MCF 10A (cell line): ENCODE measurements at places on chromosomes 3 and 15. TPM values are rescaled to one million over a fixed set of nuclear protein-coding genes. Genes with fewer than 3 reads are reported as not detected.

GRCh38 chr15:27025481-27025966 lies 54.5 kb downstream of the GABRG3 start:
- DNase-seq = no peak

- DNase-seq = no peak
Observed at GRCh38 chr15:88989578-88989977, 76.4 kb upstream of the MFGE8 start.

GRCh38 chr3:117563063-117563462 lies 853.5 kb downstream of the TUSC7 start:
- no peak for DNase-seq

DNA sequence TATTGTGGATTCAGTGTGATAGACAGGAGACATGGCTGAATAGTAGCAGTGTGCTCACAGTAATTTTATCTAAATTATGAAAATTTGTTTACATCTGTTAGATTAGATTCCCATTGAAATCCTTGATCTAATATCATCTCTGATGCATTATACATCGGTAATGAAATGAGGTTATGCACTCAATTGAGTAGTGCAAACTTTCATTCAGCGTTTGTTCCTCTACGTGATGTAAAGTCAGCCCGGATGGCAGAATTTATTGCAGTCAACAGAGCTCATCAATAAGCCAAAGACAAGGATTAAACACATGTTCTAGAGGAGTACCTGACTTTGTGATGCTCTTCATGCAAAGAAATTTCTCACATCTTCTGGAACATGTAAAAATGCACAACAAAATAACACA lies 549.2 kb downstream of the GOLGA6L6 start:
- no peak for DNase-seq

GRCh38 chr3:3110749-3111361 lies 681 bp upstream of the IL5RA start:
- no peak for DNase-seq

- no peak for DNase-seq
Observed at GRCh38 chr3:37993067-37993455, 2.5 kb downstream of the VILL start.

DNA sequence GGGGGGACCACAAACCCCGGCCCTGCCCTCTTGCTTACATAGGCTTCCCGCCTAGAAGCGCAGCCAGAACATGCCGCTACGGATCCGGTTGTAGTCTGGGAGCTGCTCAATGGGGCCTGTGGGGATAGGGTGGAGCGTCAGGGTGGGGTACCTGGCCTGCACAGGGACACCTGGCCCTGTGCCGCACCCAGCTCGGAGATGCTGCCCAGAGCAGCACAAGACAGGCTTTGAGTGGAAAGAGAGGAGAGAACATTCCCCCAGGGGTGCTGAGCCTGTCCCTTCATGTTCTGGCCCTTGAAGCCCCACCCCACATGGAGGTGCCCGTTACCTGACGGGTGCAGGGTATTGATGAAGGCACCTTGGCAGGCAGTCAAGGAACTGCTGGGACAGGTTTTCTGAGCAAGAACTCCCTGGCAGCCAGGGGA lies 4.0 kb upstream of the COL7A1 start:
- peak; percentile 97 for DNase-seq

- DNase-seq = no peak
Observed at GRCh38 chr3:15851735-15852134, 54.0 kb upstream of the ANKRD28 start.

DNA sequence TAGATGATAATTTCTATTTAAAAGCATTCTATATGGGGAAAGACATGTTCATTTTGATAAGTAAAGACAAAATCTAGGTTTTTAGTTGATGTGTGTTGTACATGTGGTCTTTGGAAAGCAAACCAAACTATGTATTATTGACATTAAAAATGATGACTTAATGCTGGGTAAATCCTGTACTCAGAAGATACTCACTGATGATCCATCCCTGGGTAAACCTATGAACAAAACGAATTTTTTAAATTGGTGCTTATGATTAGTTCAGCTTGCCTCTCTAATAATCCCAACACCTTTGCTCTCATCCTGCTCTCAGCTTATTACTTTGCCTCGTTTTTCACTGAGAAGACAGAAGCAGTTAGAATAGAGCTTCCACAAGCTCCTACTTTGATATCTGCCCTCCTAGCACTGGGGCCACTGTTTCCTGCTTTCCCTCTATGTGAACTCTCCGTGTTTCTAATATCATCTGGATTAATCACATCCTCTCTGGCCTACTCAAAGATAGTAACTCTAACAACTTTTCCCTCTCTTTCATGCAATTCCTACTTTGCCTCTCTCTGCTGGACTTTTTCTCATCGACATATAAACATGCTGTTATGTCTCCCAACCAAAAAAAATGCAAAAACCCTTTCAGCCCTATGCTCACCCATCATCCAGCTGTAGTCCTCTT lies 29.3 kb downstream of the RARRES1 start:
- no peak for DNase-seq

- peak; percentile 78 for DNase-seq
Observed at GRCh38 chr3:31891876-31892455, 89.1 kb downstream of the OSBPL10 start.

- DNase-seq = no peak
Observed at GRCh38 chr15:48020166-48020565, 100.6 kb upstream of the SLC24A5 start.

DNA sequence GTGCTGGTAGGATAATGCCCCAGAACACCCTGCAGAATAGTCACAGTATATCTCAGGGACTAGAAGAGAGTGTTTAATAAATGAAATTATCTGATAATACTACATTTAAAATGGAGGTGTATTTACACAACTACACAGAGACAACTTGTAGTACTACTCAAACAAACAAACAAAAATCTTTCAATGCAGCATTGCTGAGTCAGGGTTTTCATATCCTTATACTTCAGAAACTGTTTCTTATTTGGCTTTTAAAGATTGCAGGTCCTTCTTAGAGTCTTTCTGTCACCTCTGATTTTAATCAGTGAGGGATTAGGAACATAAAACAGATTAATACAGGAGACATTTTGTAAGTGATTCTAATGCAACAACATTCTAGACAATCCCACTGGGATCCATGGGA lies 57.4 kb downstream of the EPHA3 start:
- no peak for DNase-seq

DNA sequence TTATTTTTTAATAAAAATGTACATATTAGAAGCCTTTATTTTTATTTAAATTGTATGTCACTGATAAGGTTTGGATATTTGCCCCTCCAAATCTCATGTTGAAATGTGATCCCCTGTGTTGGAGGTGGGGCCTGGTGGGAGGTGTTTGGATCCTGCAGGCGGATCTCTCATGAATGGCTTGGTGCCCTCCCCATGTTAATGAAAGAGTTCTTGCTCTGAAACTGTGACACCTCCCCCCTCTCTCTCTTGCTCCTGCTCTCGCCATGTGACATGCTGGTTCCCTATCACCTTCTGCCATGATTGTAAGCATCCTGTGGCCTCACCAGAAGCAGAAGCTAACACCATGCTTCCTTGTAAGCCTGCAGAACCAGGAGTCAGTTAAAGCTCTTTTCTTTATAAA lies 13.0 kb downstream of the AGTR1 start:
- DNase-seq = no peak

DNA sequence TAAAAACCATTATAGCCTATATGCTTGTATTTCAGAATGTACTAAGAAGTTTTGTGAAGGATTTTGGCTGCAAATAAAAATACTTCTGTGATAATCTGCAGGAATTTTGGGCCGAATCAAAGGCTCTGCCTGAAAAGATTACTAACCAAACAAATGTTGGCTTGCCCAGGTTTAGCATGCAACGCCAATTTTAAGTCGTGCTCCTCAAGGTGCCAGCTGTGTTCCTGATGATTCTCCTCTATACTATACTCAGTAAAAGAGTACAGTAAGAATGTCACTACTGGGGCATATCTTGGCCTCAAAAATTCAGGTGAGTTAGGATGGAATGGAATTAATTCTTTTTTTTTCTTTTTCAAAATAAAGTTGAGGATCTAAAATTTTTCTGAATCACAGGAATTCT lies 150.8 kb upstream of the TSPAN3 start:
- no peak for DNase-seq

- no peak for DNase-seq
Observed at GRCh38 chr3:72340476-72341379, 507.5 kb downstream of the SHQ1 start.

DNA sequence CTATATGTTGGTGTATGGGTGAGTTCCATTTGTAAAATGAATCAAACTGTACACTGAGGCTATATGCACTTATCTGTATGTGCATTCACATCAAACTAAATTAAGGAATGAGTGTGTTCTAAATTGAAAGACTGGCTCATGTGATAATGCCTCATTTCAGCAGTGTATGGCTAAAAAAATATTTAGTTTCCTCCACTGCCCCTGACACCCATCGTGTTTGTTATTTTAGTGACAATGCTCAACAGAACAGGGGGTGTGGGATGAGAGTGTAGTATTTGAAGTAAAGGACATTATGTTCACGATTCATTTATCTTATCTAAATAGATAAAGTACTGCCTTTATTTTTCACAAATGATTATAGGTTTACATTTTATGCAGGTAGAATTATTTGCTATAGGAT lies 301.1 kb upstream of the ARPP21 start:
- DNase-seq = no peak

GRCh38 chr3:178022599-178022998 lies 513.6 kb upstream of the KCNMB2 start:
- DNase-seq = peak; percentile 3

DNA sequence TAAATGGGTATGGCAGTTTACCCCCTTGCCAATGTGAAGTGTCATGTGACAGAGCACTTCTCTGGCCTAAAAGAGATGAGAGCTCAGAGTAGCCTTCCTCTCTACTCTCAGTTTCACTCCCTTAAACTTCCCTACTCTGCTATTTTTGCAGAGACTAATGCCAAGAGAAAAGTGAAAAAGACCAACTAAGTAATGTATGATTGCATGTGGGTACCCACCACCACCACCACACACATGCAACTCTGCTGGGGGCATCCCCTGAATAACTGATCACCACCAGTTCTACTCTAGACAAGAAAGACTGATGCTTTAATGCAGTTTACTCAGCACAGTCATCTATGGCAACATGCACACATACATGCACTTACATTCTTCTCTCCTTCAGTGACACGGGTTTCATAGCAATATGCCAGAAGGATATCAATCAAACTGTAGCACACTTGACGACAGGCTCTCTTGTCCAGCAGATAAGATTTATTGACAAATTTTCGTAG lies 31.3 kb downstream of the SHQ1 start:
- no peak for DNase-seq

DNA sequence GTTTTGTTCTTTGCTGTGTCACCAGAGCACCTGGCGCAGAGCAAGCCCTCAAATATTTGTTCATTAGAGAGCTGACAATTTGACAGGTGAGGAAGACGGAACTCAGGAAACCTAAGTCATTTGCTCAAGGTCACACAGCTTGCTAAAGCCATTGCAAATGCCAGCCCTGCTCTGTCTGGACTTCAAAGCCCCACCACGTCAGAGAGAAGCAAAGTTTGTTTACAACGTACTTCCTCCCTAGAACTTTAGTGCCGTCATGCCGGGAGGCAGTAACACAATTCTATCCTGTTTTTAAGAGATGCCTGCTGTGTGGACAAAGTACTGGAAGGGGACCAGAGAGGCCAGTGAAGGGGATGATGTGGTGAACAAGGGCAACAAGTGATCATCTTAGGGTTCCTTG lies 216.6 kb upstream of the PRICKLE2 start:
- no peak for DNase-seq

- peak; percentile 88 for DNase-seq
Observed at GRCh38 chr15:59313641-59314332, 58.9 kb downstream of the MYO1E start.

GRCh38 chr3:117285737-117286136 lies 576.2 kb downstream of the TUSC7 start:
- DNase-seq = no peak

DNA sequence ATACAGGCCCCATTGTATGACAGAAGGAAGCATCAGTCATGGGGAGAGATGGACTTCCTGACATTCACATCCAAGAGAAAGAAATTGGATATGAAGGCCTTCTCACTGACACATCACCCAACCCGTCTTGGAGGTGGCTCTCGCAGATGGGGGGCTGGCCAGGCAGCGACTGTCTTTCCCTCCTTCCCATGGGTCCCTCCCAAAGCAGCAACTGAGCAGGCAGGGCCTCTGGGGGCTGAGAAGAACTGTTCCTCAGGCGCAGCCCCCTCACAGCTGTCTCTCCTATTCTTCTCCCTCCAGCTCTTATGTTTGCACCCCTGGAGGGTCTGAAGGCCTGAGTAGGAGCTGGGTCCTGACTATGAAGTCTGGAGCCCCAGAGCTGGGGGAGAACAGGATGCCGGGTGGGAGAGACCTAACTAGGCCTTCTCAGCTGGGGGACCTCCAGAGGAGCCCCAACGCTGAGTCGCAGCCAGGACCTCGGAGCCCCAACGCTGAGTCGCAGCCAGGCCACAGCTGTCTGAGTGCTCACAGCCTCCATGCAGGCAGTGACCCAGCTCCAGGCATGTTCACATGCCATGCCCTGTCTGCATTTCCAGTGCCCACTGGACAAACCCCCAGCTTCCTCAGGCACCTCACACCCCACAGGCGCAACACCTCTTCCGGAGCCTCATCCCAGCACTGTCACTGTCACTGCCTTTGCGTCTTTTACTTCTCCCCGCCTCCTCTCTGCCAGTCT lies 29.6 kb downstream of the UMPS start:
- no peak for DNase-seq

GRCh38 chr3:56488812-56489600 lies 20.7 kb upstream of the ERC2 start:
- no peak for DNase-seq

Gene KNL1
- 7.9 and 11.4 TPM in 2 replicates for total RNA-seq

Gene WDR6
- total RNA-seq = 112 and 116 TPM in 2 replicates

Gene GPR27
- 4.4 and 6.3 TPM in 2 replicates for total RNA-seq

Gene CNBP
- total RNA-seq = 519 and 557 TPM in 2 replicates

Gene PCLAF
- 8.6 and 22.2 TPM in 2 replicates for total RNA-seq

Gene PROK2
- total RNA-seq = not detected in 2 replicates

Gene GRM2
- total RNA-seq = 0.23 and 0.44 TPM in 2 replicates

Gene C3orf20
- total RNA-seq = 0.15 TPM in 1 of 2 replicates, not detected in the other

Gene EEF1AKMT4
- total RNA-seq = 4.9 and 10.1 TPM in 2 replicates

Gene NANOGP8
- total RNA-seq = 0.75 TPM in 1 of 2 replicates, not detected in the other

Gene MYL3
- not detected in 2 replicates for total RNA-seq

Gene HAUS2
- 22.6 and 29.6 TPM in 2 replicates for total RNA-seq

Gene CLDN1
- total RNA-seq = 197 and 263 TPM in 2 replicates

Gene ANKRD63
- total RNA-seq = not detected in 2 replicates

Gene ADCY5
- not detected in 2 replicates for total RNA-seq

Gene SLC51A
- total RNA-seq = not detected in 2 replicates

Gene DNAH12
- 0.47 and 0.58 TPM in 2 replicates for total RNA-seq

Gene ST3GAL6
- total RNA-seq = 1.2 and 1.5 TPM in 2 replicates

Gene LRRC31
- not detected in 2 replicates for total RNA-seq

Gene EXD1
- 0.12 and 0.37 TPM in 2 replicates for total RNA-seq
